ENCODE measurements at places on chromosomes 11 and 22. TPM values are rescaled to one million over a fixed set of nuclear protein-coding genes. Genes with fewer than 3 reads are reported as not detected.

FAM83F gene
- 15.5 TPM for total RNA-seq

MMP10 gene
- total RNA-seq, result 0.66 TPM

MLC1 gene
- total RNA-seq, result not detected

PGR gene
- total RNA-seq, result 24.9 TPM

FOLR2 gene
- total RNA-seq, result 5.2 TPM

PATE1 gene
- not detected for total RNA-seq

CNTF gene
- total RNA-seq, result 0.66 TPM

MEI1 gene
- total RNA-seq, result 4.3 TPM

PDE2A gene
- 67.0 TPM for total RNA-seq

OR5T3 gene
- not detected for total RNA-seq

MPZL3 gene
- total RNA-seq, result 0.64 TPM

GRCh38 chr22:25669253-25670069, 72.5 kb upstream of the MYO18B start:
- H3K4me3 ChIP-seq, result no peak overlapping the region
- H3K4me1 ChIP-seq, result peaks cover 9% of the 10 kb centered on the region
- no peak for DNase-seq
- H3K27ac ChIP-seq, result no peak overlapping the region
- H3K36me3 ChIP-seq, result no peaks in the 10 kb centered on the region
- H3K27me3 ChIP-seq, result no peaks in the 10 kb centered on the region

GRCh38 chr11:108558222-108558621, 35.3 kb downstream of the EXPH5 start:
- DNase-seq, result no peak
- no peaks in the 10 kb centered on the region for H3K4me1 ChIP-seq
- H3K36me3 ChIP-seq, result no peaks in the 10 kb centered on the region
- no peak overlapping the region for H3K27ac ChIP-seq
- no peak overlapping the region for H3K4me3 ChIP-seq

DNA sequence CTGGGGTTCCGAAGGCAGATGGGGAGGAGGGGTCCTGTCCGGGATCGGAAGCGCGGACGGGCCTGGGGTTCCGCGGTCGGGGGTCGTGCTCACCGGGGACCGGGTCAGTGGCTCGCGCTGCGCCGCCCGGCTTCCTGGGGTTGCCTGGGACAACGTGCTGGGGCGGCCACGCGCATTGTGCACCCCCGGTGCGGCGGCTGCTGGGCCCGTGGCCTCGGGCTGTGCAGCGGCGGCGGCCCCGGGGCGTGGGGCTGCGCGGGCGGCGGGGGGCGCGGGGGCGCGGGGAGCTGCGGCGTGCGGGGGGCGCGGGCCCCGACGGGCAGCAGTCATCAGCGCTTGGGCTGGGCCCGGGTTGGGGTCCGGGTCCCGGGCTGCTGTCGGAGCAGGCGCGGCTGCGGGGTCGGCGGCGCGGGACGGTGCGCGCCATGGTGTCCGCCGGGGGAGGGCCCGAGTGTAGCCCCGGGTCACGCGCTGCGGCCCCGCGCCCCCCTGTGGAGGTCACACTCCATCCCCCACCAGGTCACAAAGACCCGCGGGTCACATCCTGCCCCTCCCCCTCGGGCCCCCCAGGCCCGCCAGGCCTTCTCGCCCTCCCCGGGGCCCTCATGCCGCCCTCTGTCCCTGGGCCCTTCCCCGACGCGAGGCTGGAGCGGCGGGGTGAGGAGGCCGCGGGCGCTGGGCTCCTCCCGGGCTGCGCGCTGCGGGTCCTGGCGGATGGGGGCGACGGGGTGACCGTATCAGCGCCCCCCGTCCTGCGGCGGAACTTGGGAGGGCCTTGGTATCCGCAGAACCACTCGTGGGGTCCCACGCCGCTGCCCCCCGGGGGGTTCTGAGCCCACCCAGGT, at the start of gene TTLL8:
TTLL8 (minus strand) TSS at position 238 of the 845 bp plus-strand sequence.
- peaks cover 6% of the 10 kb centered on the region for H3K27me3 ChIP-seq
- no peak for DNase-seq

GRCh38 chr11:114713756-114714155, 35.4 kb downstream of the NXPE2 start:
- no peaks in the 10 kb centered on the region for H3K36me3 ChIP-seq
- H3K4me3 ChIP-seq, result no peak overlapping the region
- DNase-seq, result no peak
- H3K27ac ChIP-seq, result no peak overlapping the region
- no peaks in the 10 kb centered on the region for H3K4me1 ChIP-seq
- H3K27me3 ChIP-seq, result no peaks in the 10 kb centered on the region

DNA sequence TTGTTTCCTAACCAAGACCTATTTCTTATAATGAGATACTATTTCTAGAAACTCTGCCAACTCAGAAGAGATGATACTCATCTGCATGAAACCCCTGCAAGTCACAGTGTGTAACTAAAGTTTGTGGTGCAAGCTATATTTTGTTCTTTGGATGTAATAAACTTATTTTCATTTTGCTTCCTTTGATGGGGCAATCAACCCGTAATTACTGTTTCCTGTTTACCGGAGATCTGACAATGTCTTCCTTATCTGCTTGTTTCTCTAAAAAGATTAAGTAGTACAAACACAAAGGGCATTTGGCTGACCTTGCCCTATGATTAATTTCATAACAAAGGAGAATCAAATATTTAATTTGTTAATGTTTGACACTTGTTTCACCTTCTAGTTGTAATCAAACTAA, 846.6 kb upstream of the ANO3 start:
- no peak overlapping the region for H3K4me3 ChIP-seq
- no peaks in the 10 kb centered on the region for H3K27me3 ChIP-seq
- no peaks in the 10 kb centered on the region for H3K4me1 ChIP-seq
- no peak for DNase-seq
- H3K36me3 ChIP-seq, result no peaks in the 10 kb centered on the region

GRCh38 chr11:106061954-106062949, 14.9 kb downstream of the KBTBD3 start:
- H3K4me1 ChIP-seq, result no peaks in the 10 kb centered on the region
- DNase-seq, result no peak
- H3K4me3 ChIP-seq, result no peak overlapping the region
- H3K27ac ChIP-seq, result no peak overlapping the region

GRCh38 chr11:76248210-76248609, 41.9 kb upstream of the WNT11 start:
- H3K27me3 ChIP-seq, result no peaks in the 10 kb centered on the region
- H3K4me1 ChIP-seq, result no peaks in the 10 kb centered on the region
- no peaks in the 10 kb centered on the region for H3K36me3 ChIP-seq
- no peak overlapping the region for H3K4me3 ChIP-seq
- no peak overlapping the region for H3K27ac ChIP-seq
- no peak for DNase-seq

- H3K4me1 ChIP-seq, result peaks cover 6% of the 10 kb centered on the region
- no peaks in the 10 kb centered on the region for H3K27me3 ChIP-seq
- peak overlapping the region; percentile 91 for H3K27ac ChIP-seq
- DNase-seq, result no peak
- H3K36me3 ChIP-seq, result no peaks in the 10 kb centered on the region
- no peak overlapping the region for H3K4me3 ChIP-seq
Observed at GRCh38 chr11:67315325-67315909, 12.1 kb downstream of the SSH3 start.

- no peak for DNase-seq
- H3K27me3 ChIP-seq, result no peaks in the 10 kb centered on the region
- no peaks in the 10 kb centered on the region for H3K36me3 ChIP-seq
- no peak overlapping the region for H3K4me3 ChIP-seq
Observed at GRCh38 chr11:45023065-45023365, 72.3 kb upstream of the TP53I11 start.

GRCh38 chr22:41380993-41381328, 781 bp upstream of the TEF start:
- peak; percentile 87 for DNase-seq
- no peaks in the 10 kb centered on the region for H3K36me3 ChIP-seq
- H3K4me1 ChIP-seq, result peaks cover 10% of the 10 kb centered on the region
- H3K27me3 ChIP-seq, result no peaks in the 10 kb centered on the region
- H3K27ac ChIP-seq, result peak overlapping the region; percentile 95
- H3K4me3 ChIP-seq, result peak overlapping the region; percentile 74

GRCh38 chr11:2249189-2249916, 21.0 kb downstream of the ASCL2 start:
- no peak for DNase-seq
- no peak overlapping the region for H3K4me3 ChIP-seq
- no peaks in the 10 kb centered on the region for H3K36me3 ChIP-seq
- no peak overlapping the region for H3K27ac ChIP-seq

GRCh38 chr11:32262367-32262766, 171.5 kb downstream of the RCN1 start:
- H3K27ac ChIP-seq, result no peak overlapping the region
- H3K4me1 ChIP-seq, result no peaks in the 10 kb centered on the region
- H3K27me3 ChIP-seq, result no peaks in the 10 kb centered on the region

DNA sequence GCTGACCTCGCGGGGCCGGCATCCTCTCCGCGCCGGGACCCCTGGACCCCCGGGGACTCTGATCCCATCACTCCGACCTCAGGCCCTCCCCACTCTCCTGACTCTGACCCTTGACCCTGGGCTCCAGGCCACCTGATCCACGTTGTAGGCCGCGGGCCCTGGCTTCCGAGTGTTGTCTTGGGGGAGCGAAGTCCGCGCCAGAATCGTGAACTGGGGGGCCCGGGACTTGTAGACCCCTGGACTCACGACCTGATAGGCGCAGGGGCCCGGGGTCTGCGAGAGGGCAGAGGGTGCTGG, 716 bp upstream of the TYMP start:
- no peaks in the 10 kb centered on the region for H3K27me3 ChIP-seq
- H3K4me3 ChIP-seq, result peak overlapping the region; percentile 68
- H3K4me1 ChIP-seq, result no peaks in the 10 kb centered on the region
- H3K36me3 ChIP-seq, result no peaks in the 10 kb centered on the region

GRCh38 chr11:71446942-71447688, 1.1 kb downstream of the DHCR7 start:
- H3K4me3 ChIP-seq, result no peak overlapping the region
- H3K4me1 ChIP-seq, result peaks cover 6% of the 10 kb centered on the region
- DNase-seq, result peak; percentile 51
- H3K36me3 ChIP-seq, result no peaks in the 10 kb centered on the region

GRCh38 chr22:23878219-23878618, 16.0 kb upstream of the MIF start:
- no peaks in the 10 kb centered on the region for H3K27me3 ChIP-seq
- no peak overlapping the region for H3K4me3 ChIP-seq
- DNase-seq, result no peak
- no peaks in the 10 kb centered on the region for H3K4me1 ChIP-seq
- no peak overlapping the region for H3K27ac ChIP-seq
- no peaks in the 10 kb centered on the region for H3K36me3 ChIP-seq

- H3K36me3 ChIP-seq, result no peaks in the 10 kb centered on the region
- H3K27ac ChIP-seq, result peak overlapping the region; percentile 36
- no peaks in the 10 kb centered on the region for H3K27me3 ChIP-seq
- no peak overlapping the region for H3K4me3 ChIP-seq
- DNase-seq, result no peak
Observed at GRCh38 chr11:95565724-95566141, 223.8 kb downstream of the FAM76B start.

DNA sequence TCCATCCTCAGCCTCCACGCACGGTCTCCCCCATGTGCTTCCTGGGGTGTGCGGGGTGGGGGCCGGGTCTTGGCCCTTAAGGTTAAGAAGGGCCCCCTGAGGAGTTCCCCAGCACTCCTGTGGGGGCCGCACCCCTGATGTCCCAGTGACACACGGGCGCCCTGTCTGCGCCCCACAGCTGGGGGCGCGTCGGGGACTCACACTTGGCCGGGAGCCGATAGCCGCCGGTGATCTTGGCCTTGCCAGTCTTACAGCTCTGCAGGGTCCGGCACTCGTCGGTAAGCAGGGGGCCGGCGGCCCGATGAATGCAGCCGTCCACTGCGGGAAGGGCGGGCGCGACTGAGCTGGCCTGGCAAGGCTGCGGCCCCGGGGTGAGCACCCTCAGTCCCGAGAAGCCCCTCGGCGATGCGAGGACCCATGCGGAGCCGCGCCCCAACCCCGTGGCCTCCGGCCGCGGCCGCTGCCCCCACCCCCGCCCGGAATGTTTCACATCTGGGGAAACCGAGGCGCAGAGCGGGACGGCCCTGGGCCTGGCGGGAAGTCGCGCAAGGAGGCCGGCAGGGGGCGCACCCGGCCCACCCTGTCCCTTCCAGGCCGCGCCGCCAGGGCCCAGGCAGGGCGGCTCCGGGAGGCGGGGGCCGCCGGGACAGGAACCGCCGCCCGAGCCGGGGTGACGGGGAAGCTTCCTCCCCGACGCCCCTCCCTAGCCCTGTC, 13.9 kb downstream of the OTUB1 start:
- no peaks in the 10 kb centered on the region for H3K36me3 ChIP-seq
- H3K27me3 ChIP-seq, result no peaks in the 10 kb centered on the region
- no peak overlapping the region for H3K27ac ChIP-seq
- peak overlapping the region; percentile 67 for H3K4me3 ChIP-seq

- peaks cover 8% of the 10 kb centered on the region for H3K27me3 ChIP-seq
- H3K4me3 ChIP-seq, result no peak overlapping the region
- no peaks in the 10 kb centered on the region for H3K36me3 ChIP-seq
- no peak for DNase-seq
Observed at GRCh38 chr11:114812733-114813132, 134.4 kb downstream of the NXPE2 start.

DNA sequence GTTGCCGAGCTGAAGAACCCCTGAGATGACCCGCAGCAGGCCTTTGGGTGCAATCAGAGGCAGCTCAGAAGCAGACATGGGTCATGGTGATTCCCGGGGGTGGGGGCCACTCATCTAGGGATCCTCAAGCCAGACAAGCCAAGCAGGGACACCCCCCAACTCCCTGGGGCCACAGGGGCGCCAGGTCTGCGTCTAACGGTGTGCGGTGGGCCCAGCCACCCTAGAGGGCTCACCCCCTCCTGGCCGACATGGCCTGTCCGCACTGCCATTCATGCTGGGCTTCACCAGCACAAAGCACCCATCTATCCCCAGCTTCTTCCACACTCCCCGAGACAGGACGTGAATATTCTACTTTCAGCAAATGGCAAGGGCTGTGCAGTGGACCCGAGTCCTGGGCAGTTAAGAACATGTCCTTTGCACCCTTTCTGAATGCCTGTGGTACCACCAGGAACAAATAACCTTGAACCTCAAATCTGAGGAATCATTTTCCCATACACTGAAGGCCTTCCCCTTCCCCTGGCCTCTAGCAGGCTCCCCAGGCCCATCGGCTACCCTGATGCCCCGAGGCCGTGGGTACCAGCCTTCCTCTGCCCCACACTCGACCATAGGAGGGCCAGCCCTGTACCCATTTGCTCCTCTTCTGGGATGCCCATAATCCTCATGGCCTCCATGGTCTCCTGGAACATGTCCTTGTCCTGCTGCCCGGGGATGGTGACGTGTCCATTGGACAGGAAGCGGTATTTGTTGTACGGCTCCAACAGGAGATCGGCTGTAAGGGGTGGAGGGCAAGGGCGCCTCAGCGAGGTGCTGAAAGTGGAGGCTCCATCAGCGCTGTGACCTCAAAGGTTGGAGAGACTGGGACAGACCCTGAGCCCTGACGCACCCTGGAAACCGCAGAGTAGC, 66.9 kb downstream of the APOL1 start:
- peaks cover 22% of the 10 kb centered on the region for H3K4me1 ChIP-seq
- peak overlapping the region; percentile 65 for H3K27ac ChIP-seq
- no peak for DNase-seq
- no peak overlapping the region for H3K4me3 ChIP-seq
- H3K36me3 ChIP-seq, result peaks cover 17% of the 10 kb centered on the region

GRCh38 chr11:42576318-42576717, 735.5 kb upstream of the API5 start:
- no peak overlapping the region for H3K4me3 ChIP-seq
- no peaks in the 10 kb centered on the region for H3K27me3 ChIP-seq
- no peak overlapping the region for H3K27ac ChIP-seq
- DNase-seq, result no peak

- DNase-seq, result no peak
- H3K4me1 ChIP-seq, result peaks cover 5% of the 10 kb centered on the region
- no peak overlapping the region for H3K4me3 ChIP-seq
- no peaks in the 10 kb centered on the region for H3K27me3 ChIP-seq
- no peak overlapping the region for H3K27ac ChIP-seq
- H3K36me3 ChIP-seq, result no peaks in the 10 kb centered on the region
Observed at GRCh38 chr22:19998991-19999820, 17.4 kb downstream of the ARVCF start.

Measured in breast epithelium (tissue), 4 donors.